CD4-positive, alpha-beta memory T cell (primary cell): ENCODE measurements at places on chromosomes 7 and 10.

GRCh38 chr7:72275382-72276070, 136.6 kb downstream of the CALN1 start:
- no peak for DNase-seq

- DNase-seq, result no peak
Observed at GRCh38 chr10:120818301-120818700, 32.9 kb upstream of the WDR11 start.

GRCh38 chr7:923108-924041, 31.1 kb downstream of the ADAP1 start:
- peak; percentile 97 for DNase-seq

GRCh38 chr7:17022920-17023319, 141.1 kb upstream of the AGR3 start:
- DNase-seq, result no peak

DNA sequence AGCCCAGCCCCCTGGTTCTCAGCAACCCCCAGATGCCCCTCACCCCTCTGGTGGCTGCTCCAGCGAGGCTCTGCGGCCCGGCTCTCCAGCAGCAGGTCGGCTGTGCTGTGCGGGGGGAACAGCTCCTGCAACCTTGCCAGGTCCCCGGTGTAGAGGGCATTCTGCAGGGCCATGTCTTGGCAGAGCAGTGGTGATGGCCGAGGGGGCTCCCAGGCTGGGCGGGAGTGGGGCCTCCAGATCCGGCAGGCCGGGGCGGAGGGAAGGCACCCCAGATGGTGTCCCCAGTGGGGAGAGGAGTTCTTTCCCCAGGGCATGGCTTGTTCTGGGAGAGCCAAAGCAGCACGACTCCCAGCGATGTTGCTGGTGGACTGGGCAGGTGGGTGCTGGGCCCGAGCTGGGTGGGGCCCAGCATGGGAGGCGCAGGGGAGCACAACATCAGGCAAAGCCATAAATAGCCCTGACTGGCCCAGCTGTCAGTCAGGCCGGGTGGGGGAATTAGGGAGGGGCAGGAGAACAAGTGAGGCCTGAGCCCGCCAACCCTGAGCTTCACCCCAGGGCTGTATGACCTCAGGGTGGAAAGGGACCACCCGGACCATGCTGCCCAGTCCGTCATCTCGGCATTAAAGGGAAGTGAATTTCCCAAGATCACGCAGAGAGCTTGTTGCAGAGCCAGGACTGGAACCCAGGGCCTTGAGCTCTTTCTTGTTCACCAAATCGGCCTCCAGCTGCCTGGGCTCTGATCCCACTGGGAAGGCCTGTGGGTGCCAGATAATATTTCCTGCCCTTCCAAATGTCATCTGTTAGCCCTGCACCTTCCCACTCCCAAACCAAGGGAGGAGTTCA, 580 bp upstream of the ASB10 start:
- DNase-seq, result no peak

DNA sequence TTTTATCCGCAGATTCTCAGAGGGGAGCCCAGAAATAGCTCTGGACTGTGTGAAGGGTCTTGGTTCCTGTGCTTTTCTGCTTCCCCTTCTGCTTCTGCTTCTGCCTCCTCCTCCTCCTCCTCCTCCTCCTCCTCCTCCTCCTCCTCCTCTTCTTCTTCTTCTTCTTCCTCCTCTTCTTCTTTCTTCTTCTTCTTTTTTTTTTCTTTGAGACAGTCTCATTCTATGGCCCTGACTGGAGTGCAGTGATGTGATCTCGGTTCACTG, 11.6 kb downstream of the PDZD7 start:
- DNase-seq, result no peak

GRCh38 chr10:52961323-52961722, 188.7 kb upstream of the MBL2 start:
- DNase-seq, result no peak

- DNase-seq, result no peak
Observed at GRCh38 chr10:29332061-29332760, 43.3 kb downstream of the LYZL1 start.

GRCh38 chr7:19275000-19275399, 129.8 kb upstream of the FERD3L start:
- no peak for DNase-seq

DNA sequence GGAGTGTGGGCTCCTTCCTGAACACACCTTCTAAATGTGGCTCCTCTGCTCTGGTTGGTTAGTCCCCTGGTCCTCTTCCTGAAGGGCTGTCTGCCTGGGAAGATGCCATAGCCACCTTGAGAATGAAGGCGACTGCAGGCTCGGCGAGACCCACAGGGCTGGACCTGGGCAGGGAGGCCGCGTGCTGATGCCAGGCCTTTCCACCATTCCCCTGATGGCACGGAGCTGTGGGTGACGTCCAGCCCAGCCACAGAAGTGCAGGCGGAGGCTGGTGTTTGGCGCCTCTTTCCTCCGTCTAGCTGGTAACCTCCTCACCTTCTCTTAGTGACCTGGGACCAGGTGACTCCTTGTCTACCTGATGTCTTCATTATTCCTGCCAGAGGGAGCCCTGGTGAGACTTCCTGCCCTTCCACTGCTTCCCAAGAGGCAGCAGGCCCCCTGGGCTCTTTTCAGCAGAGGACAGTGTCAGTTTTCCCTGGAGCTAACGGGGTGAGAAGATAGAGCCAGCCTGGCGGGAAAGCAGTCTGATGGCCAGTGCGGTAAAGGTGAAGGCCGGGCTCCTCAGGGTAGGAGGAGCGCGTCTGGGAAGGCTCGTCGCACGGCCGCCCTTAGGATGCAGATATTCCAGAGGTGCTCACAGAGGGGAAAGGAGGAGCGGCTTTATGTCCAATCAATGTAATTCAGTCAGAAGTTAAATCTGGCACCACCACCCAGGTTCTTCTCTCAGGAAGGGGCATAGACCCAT, 34.9 kb downstream of the GBX1 start:
- DNase-seq, result no peak

GRCh38 chr7:100367251-100367620, 6.1 kb upstream of the PILRA start:
- no peak for DNase-seq

DNA sequence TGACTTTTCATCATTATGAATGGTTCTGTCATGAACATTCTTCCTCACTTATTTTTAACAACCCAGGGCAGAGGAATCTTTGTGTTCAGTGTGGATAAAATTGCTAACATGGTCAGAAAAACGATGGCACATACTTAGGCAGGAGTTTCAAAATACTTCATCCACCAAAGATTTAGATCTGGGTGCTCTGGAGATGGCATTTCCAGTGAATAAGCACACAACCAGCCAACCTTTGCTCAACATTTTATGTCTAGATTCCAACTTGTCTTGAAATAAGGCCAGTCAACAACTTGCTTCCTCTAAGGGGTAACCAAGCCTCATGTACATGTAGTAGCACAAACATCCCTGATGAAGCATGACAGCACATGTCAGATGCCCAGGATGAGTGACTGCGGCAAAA, 33.4 kb upstream of the ADRB1 start:
- DNase-seq, result no peak

DNA sequence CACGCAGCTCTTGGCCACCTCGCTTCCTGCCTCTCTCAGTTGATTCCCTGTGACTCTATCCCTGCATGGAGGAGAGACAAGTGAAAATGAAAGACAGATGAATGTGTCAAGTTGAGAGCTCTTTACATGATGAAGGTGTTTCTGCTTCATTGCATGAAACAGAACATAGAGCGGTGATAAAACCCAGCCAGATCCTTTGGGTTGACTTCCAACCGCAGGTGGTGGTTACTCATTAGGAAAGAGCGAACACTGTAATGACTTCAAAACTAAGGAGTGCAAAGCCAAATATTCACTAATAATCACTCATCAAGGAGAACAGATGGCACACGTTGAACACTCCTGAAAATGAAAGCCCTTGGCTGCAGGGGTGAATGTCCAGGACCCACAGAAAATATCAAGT, 31.8 kb upstream of the WDR11 start:
- DNase-seq, result no peak

DNA sequence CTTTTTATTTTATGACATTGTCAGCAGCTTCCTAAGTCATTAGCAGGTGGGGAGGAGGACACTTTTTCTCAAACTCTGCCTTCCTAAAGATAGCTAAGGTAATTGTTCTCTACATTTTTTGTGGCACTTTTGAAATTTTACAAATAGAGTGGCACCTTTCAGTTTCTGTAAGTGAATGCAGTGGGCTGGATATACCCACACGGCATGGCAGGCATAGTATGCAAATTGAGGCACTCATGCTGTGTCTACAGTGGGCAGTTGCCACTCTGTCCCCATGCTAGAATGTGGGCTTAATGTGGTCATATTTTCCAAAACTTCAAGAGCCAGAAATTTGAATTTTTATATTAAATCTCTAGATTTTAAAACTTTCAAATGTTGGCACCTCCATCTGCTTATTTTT, 12.8 kb upstream of the SH3PXD2A start:
- no peak for DNase-seq

DNA sequence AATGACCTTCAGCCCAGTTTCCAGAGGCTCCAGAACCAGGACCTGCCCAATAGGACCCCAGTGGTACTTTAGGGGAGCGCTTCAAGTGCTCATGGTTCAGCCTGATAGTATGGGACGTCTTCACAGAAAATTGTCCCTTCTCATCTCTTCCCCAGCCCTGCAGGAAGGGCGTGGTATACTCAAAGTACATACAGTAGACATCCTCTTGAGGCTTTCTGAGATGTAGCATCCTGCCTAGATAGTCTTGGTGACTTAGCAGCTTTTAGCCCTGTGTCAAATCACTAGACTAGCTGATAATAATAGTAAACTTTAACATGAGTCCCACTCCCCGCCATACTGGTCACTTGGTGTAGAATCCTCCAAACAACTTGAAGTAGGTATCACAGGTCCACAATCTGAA, 193.2 kb downstream of the CYP26A1 start:
- DNase-seq, result no peak

GRCh38 chr10:51585742-51586141, 113.7 kb downstream of the CSTF2T start:
- DNase-seq, result no peak

DNA sequence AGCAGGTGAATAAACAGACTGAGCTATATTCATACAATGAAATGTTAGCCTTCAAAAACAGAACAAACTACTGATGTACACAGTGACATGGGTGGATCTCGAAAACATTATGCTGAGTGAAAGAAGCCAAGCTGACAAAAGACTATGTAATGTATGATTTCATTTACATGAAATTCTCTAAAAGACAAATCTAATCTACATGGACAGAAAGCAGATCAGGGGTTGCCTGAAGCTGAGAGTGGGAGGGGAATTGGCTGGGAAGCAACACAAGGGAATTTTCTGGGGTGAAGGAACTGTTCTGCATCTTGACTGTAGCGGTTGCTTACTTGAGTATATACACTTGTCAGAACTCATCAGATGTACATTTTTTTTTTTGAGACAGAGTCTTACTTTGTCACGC, 121.7 kb upstream of the SVIL start:
- no peak for DNase-seq

DNA sequence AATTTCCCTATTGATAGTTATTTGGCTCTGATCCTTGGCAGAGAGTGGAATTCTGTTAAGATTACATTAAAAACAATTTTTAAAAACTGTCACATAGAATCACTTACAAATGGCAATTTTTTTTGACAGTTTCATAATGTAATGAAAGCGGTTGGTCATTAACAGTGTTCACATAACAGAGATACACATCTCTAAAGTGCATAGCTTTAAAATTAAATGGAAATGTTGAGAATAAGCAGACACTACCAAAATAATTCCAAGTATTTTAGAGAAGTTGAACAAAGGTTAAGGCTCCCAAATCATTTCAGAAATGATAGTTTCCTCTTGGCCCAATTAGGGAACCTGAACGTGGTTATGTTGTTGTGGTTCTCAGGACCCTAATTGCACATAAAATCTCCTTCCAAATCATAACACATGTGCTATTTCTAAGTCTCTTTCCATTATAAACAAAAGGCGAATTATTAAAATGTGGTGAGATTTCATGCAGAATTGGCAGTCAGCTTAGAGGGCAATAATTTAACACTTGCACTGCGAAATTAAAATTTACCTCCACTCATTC, 528.9 kb upstream of the FZD8 start:
- no peak for DNase-seq

- DNase-seq, result no peak
Observed at GRCh38 chr10:79946271-79947082, 2.4 kb downstream of the SFTPD start.

GRCh38 chr7:90311175-90311574, 9.9 kb downstream of the FAM237B start:
- DNase-seq, result no peak

DNA sequence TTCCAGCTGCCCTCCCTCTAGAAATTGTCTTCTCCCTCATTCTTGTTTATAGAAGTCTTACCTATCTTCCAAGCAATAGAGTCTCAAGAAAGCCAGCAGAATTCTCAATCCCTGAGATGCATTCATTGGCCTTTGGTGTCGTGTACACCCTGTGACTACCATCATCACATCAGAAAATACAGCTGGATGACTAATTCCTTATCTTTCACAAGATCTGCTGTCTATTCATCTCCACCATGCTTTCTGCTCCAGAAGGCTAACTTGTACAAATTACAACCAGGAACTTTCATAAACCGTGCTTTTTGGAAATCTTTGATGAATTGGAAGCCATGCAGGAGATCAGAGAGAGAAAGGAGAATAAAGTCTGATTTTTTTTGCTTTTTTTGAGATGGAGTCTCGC, 1062.9 kb upstream of the GHITM start:
- DNase-seq, result no peak

DNA sequence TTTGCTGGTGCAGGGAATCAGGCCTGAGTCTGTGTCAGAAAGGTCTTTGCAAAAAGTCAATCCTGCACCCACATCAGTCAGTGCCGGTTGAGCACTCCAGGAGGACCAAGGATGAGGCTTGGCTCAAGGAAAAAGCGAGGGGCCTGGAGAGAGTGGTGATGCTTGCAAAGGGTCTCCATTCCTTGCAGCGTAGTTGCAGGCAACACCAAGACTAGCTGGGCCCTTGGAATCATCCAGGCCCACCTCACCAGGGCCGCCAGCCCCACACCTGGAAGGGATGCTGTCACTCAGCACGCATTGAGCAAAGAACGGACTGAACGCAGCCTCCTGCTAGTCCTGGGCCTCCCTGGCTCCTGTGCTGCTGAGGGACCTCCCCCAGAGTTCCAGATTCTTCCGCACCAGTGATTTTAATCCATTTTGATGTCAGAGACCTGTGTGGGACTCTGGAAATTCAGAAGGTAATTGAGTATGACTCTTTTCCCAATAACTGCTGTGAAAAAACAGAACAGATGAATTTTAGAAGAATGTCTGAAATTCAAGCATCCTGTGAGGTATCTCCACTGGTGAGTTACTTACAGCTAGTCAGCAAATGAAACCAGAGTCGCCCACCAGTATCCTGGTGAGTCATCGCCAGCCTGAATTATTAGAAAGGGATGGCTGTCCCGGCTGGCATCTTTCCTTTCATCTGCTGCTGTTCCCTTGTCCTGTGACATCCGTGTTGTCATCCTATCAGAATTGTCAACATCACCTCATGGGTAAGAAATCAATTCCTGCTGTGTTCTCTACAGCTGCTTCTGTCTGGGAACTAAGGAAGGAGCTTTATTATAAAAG, 150.8 kb upstream of the NPS start:
- DNase-seq, result no peak

GRCh38 chr7:85125176-85125575, 61.7 kb downstream of the SEMA3D start:
- DNase-seq, result no peak
